ENCODE measurements at places on chromosomes 5 and 9.

GRCh38 chr5:166165596-166165995, 2125.8 kb upstream of the WWC1 start:
- DNase-seq: no peak

DNA sequence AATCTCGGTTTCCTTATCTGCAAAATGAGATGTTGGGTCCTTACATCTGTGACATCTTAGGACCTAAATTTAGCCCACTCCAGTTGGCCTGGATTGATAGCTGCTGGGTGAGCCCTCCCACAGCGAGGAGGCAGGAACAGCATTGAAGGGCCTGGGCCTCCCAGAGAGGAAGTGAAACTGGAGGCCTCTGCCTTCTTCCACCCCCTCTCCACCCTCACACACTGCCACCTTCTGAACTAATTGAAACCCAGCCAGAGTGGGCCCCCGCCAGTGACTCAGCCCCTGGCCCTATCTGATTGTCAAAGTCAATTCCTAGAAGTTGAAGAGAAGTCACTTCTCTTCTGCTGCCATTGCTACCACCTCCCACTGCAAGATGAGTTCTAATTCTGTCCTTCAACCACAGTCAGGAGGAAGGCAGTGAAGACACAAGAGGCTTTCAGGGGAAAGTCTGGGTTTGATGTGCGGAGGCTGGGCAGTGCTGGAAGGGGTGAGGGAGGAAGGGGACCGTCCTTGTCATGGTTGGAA, 55.2 kb upstream of the NEK6 start:
- DNase-seq: peak; percentile 58

DNA sequence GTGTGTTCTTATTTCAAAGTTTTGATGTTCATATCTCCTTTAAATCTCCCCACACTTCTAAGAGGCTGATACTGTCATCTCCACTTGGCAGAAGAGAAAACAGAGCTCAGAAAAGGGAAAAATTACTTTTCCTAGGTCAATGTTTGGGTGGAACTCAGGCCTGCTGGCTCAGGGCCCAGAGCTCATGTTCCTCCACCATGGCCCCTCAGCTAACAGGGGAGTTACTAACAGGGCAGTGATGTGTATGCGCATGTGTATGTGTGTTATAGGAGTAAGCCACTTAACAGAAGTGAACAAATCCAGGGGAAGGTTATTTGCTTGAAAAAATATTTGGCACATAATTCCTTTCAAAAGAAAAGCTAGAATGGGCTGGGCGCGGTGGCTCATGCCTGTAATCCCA, 2.5 kb downstream of the C1QTNF2 start:
- no peak for DNase-seq

GRCh38 chr5:61600123-61600444, 268.0 kb downstream of the ZSWIM6 start:
- no peak for DNase-seq

- DNase-seq: peak; percentile 9
Measured at GRCh38 chr9:88179062-88179521, 40.8 kb upstream of the SPATA31C2 start.

All from activated gamma-delta T cell treated with Interleukin-2 at 50 U/mL for 16 hours (primary cell).